ENCODE measurements at places on chromosomes 16 and 17.

DNA sequence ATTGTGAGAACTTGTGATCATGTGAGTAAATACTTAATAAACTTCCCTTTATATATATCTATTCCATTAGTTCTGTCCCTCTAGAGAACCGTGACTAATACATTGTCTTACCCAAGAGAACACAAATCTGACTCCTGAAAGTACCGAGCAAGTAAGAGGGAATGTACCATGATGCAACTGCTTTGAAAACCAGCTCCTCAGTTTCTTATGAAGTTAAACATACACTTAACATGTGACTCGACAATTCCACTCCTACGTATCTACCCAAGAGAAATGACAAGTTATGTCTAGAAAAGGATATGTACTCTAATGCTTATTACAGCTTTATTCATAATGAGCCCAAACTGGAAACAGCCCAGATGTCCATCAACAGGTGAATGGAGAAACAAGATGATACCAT is 8.8 kb upstream of the GJD3 start:
- peak; percentile 94 for DNase-seq

DNA sequence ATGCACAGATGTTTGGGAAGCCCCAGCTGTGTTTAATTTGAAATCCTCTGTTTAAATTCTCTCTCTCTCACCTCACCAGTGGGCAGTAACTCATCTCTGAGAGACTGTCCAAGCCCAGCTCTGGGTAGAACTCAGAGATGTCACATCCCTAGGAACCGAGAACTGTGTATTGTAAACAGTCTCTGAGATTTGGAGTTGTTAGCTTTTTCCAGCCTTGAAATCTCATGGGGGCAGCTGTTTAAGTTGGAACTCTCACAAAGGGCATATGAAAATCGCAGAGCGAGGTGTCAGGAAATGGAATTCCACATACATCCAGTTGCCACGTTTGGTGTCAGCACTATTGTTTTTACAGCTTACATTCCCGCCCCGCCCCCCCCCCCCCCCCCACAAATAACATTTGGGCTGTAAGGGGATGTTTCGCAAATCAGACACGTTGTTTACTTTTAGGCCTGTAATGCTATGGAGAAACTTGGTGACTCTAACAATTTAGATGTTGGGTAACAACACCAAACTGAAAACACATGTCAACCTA is 34.3 kb downstream of the VPS35L start:
- peak; percentile 88 for DNase-seq

DNA sequence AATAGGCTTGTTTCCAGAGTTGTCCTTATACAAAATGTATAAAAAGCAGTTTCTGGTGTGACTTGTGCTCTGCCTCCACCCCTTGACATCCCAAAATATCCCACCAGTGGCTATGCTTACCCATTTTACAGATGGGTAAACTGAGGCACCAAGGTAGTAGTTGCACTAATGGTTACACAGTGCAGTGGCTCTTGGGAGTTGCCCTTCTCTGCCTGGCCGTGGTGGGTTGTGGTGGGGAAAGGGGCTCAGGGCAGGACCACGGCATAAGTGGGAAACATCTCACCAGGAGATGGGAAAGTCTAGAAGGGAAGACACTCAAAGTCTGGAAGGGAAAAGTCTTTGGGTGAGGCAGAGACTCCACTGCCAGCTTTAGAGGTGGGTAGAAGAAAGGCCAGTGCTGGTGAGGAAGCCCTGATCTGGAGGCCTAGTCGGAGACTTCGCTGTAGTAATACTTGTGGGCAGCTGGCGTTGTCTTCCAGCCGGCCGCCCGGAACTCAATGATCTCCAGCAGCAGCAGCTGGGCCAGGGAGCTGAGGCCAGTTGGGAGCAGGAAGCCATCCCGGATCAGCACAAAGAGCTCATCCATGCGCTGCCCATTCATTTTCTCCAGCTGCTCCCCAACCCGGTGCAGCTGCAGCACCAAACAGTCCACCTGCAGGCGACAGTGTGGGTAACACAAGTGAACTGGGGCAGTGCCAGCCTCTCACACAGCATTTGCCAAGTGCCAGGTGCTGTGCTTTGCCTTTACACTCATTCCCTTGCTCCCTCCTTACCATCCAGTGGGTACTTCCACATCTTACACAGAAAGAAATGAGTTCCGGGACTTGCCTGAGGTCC is 4.5 kb downstream of the MIF4GD start:
- DNase-seq: no peak

DNA sequence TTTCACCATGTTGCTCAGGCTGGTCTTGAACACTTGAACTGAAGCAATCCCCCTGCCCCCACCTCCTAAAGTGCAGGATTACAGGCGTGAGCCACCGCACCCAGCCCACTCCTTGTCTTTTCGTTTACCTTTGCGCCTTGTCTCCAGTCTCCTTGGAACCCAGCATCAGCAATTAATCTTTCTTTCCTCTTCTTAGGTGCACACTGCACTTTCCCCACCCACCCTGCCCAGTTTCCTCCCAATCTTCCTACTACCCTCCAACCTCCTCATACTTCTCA is 1.5 kb upstream of the CLDN7 start:
- DNase-seq: no peak

DNA sequence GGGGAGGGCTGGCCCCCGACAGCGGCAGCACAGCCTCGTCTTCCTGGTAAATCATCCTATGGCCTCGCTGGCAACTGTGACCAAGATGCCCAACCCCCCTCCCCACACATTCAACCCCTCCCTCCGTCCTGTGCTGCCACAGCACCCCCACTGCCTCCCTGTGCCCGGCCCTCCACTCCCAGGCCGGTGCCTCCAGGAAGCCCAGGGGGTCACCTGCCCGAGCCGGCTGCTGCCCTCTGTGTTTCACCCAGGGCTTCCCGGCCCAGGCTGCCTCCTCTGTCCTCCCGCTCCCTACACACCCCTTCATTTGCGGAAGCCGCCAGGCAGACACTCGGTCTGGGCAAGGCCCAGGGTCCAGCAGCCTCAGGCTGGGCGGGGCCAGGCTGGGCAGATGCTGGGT is 188.6 kb downstream of the RBFOX3 start:
- no peak for DNase-seq

GRCh38 chr16:85710732-85711131 is 22.0 kb upstream of the GINS2 start:
- no peak for DNase-seq

DNA sequence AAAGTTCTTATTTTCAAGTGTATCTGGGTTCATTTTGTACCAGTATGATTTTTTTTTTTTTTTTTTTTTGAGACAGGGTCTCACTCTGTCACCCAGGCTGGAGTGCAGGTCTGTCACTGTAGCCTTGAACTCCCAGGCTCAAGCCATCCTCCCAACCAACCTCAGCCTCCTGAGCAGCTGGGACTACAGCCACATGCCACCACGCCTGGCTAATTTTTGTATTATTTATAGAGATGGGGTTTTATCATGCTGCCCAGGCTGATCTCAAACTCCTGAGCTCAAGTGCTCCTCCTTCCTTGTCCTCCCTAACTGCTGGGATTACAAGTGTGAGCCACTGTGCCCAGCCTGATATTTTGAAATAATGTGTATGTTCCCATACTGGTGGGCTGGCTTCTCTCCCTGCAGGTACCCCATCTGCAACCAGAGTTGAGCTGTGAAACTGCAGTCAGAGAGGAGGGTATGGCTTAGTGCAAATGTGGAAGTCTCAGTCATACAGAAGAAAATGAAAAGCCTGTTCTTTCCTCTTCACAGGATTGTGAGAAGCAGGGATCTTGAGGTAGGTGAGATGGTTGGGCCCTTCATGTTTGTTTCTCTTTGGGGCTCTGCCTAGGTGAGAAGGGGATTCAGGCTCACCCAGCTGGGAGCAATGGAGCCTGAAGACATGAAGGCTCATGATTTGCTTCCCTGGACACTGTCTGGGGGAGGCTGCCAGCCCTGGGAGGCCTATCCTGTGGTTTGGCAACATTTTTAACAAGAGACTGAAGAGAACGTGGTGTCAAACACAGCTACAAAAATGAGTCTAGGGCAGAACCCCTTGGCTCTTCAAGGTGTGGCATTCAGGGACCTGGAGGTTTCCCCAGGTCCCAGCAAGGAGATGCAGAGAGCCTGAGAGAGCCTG is 41.3 kb upstream of the SIAH1 start:
- peak; percentile 64 for DNase-seq

DNA sequence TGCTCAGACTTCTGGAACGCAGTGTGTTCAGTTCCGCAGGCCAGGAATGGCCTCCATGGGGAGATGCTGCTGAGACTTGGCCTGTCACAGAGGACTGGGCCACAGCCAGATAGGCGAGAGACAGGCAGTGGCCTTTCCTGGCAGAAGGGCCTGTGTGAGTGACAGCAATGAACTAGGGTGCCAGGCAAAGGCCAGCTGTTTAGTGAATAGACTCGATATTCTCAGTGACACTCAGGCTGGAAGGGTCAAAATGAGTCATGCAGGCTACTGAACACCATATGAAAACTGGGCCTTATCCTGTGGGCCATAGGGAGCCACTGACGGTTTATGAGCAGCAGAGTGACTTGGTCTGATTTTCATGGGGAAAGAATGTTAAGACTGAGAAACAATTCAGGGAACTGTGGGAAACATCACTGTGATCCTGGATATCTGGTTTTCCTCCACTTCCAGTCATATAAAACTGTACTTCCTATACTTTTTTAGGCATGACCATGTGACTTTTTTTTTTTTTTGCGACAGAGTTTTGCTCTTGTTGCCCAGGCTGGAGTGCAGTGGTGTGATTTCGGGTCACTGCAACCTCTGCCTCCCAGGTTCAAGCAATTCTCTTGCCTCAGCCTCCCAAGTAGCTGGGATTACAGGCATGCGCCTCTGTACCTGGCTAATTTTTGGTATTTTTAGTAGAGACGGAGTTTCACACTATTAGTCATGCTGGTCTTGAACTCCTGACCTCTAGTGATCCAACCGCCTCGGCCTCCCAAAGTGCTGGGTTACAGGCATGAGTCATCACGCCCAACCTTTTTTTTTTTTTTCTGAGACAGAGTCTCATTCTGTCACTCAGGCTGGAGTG is 5.2 kb upstream of the NUBP1 start:
- DNase-seq: peak; percentile 84

- DNase-seq: peak; percentile 54
These were observed 46.8 kb downstream of the CYB561 start for GRCh38 chr17:63399316-63399715.

- DNase-seq: no peak
These were observed 37.8 kb upstream of the RASD1 start for GRCh38 chr17:17533901-17534441.

GRCh38 chr17:17897442-17897841 is 60.7 kb upstream of the SREBF1 start:
- DNase-seq: no peak

DNA sequence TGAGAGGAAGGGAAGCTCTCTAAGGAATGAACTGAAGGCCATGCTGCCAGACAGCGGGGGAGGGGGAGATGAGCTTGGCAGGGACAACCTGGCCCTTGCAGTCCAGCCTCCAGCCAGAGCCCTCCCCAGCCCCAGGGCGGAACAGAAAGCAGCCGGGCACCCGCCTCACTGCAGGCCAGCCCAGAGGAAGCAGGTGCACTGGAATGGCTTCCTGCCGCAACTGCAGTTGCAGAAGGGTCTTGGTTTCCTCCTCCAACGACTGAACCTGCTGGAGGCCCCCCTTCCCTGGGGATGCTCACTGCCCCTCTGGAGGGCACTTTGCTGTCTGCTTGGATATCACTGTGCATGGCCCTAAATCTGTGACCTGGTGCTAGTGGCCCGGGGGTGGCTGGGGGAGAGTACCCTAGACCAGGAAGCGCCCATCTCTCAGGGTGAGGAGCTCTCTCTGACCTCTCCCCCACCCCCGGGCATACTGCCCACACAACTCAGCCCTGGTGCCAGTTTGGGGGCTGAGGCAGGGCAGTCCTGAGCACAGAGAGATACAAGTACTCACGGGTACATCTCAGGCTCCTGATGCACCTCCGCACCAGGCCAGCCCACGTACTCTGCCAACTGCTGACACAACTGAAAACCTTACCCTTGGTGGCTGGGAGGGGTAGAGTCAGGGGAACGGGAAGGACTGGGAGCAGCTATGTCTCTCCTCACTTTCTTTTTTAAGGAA is 41.1 kb downstream of the MYO18A start:
- no peak for DNase-seq

GRCh38 chr16:88408561-88409142 is 25.9 kb downstream of the ZNF469 start:
- DNase-seq: no peak

- peak; percentile 11 for DNase-seq
These were observed 21.4 kb upstream of the NOL11 start for GRCh38 chr17:67696347-67696746.

- no peak for DNase-seq
These were observed 2.7 kb upstream of the RRAD start for GRCh38 chr16:66927918-66928649.

GRCh38 chr16:85054948-85055492 is 27.4 kb downstream of the KIAA0513 start:
- no peak for DNase-seq

DNA sequence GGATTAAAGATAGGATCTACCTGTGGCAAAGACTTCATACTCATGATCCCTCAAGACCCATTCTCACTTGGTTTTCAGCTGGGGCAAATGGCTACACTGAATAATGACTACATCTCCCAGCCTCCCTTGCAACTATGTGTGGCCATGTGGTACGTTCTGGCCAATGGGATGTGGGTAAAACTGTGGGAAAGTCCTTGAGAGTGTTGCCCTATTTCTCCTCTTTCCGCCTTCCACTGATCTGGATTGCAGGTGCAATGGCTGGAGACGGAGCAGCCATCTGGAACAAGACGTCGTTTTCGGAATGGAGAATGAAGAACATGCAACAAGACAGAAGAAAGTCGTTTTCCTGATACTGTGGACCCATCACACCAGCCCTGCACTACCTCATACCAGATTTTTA is 48.5 kb downstream of the HAPSTR1 start:
- DNase-seq: peak; percentile 46

- DNase-seq: no peak
These were observed 434.1 kb downstream of the CDH11 start for GRCh38 chr16:64687786-64688185.

- peak; percentile 69 for DNase-seq
These were observed 21.9 kb downstream of the CMIP start for GRCh38 chr16:81466356-81466980.

- DNase-seq: no peak
These were observed 14.9 kb downstream of the CPPED1 start for GRCh38 chr16:12788758-12789157.

DNA sequence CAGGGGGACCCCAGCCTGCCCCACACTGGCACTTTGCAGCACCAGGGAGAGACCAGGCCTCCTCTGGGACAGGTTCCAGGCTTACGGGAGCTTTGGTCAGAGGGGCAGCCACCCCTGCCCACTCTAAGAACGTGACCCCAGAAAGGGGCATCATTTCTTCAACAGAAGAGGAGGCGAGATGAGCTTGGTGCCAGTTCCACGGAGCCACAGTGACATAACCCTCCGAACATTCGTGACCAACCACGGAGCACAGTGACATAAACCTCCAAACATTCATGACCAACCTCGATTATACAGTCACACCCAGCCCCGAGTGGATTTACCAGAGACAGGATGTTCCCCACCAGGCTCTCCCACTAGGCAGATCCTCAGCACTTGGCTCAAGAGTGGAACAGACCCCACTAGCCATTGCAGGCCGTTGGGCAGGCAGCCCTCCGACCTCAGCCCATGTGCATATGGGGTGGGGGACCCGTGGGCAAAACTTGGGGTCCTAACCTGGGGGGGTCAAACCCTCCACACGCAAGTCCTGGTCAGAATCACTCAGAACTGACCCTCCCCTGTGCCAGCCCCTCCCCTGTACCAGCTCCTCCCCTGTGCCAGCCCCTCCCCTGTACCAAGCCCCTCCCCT is 112.9 kb downstream of the METRNL start:
- no peak for DNase-seq

All from iris pigment epithelial cell (primary cell).